ENCODE measurements at places on chromosomes 4 and X. TPM values are rescaled to one million over a fixed set of nuclear protein-coding genes. Genes with fewer than 3 reads are reported as not detected.

Gene IQSEC2
- 6.0 TPM for total RNA-seq

DNA sequence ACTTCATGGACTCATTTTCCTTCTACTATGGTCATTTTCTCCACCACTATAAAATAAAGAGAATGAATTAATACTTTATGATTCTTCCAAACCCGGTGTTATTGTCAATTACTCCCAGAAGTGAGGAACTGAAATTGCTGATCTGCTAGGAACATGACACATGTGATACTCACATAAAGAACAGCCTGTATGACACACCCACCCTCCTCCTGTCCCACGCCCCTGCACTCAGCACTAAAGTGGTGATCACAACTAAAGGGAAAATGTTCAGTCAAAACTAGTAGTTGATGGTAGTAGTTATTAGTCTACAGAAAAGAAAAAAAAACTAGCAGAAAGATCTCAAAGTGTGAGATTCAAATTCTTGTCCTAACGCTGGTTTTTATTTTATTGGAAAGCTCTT lies 1508.3 kb downstream of the RAPGEF2 start:
- no peak for DNase-seq

Gene ASB5
- not detected for total RNA-seq

DNA sequence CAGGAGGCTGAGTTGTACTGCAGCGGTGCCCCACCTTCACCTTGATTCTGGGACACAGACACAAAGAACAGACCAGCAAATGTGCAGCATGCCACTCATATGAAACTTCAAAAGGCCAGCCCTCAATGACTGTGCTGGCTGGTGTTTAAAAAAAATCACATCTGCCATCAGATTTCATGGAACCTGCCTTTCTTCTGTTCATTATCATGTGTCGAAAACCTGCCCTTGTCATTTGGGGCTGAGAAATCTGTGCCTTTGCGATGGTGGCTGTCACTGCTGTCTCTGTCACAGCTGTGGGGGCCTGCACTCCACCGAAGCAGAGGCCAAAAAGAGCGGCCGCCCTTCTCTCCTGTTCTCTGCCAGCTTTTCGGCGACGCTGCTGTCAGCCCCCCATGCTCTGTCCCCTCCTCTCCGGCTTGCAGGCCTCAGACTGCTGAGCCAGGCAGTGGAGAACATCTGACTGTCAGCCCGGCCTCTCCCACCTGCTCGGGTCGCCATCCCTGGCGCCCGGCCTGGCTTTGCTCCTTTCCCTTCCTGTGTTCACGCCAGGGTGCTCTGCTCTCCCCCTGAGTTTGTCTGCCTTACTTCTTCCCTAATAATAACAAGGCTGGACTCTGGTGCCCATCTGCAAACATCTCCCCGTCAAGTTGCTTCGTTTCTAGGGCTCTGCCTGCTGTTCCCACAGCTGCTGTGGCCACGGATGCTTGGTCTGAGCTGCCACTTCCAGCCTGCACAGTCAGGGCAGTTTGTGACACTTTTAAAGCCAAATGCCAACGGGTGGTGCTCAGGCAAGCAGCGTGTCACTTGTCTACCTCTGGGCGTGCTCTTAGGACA lies 355.2 kb downstream of the UNC5C start:
- DNase-seq: no peak

DNA sequence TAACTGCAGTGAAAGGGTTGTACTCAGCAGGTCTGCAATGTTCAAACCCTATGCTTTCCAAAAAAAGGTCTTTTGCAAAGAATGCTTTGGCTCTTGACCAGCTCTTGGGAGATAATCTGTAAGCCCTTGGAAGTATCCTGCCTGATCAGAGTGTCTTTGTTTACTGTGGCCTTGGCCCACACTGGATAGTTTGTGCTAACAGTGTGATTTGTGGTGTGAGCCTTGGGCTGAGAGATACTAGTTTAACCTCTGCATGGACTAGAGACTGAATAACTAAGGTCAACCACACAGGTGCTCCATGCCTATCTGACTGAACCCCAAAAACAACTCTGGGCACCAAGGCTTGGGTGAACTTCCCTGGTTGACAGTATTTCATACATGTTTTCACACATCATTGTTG lies 3.6 kb upstream of the MAGED1 start:
- no peak for DNase-seq

- no peak for DNase-seq
Measured at GRCh38 chr4:132737344-132737743, 411.8 kb upstream of the PCDH10 start.

DNA sequence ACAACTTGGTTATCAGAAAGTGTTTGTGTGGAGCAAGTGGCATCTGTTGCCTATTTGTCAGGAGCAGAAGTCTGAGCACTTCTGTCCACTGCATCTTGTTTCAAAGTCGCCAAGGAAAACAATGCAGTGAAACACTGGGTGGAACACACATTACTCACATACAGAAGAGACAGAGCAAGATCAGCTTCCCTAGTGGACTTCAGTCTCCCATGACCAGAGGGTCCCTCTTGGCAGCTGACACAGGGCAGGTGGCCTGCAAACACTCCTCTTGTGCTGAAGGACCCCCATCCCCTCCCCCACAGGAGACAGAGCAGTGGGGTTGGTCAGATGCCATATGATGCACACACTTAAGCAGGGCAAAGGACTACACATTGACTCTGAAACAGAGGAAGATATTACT lies 3.6 kb upstream of the BBS12 start:
- no peak for DNase-seq

Gene PNCK
- not detected for total RNA-seq

- DNase-seq: no peak
Measured at GRCh38 chr4:188680004-188680666, 540.9 kb downstream of the TRIML1 start.

Gene SHROOM2
- total RNA-seq: 6.4 TPM

Gene SOX3
- not detected for total RNA-seq

GRCh38 chr4:150482581-150482980 lies 99.4 kb upstream of the MAB21L2 start:
- no peak for DNase-seq

GRCh38 chr4:8261851-8262535 lies 7.6 kb upstream of the HTRA3 start:
- no peak for DNase-seq

Gene TLL1
- total RNA-seq: 3.5 TPM

- DNase-seq: no peak
Measured at GRCh38 chrX:12929701-12930100, 23.3 kb downstream of the TLR8 start.

Gene RAB39B
- 0.03 TPM for total RNA-seq

Gene VCX
- total RNA-seq: not detected

- no peak for DNase-seq
Measured at GRCh38 chrX:49061916-49062315, 3.1 kb downstream of the CCDC120 start.

GRCh38 chrX:133314281-133314680 lies 96.1 kb upstream of the TFDP3 start:
- DNase-seq: no peak

DNA sequence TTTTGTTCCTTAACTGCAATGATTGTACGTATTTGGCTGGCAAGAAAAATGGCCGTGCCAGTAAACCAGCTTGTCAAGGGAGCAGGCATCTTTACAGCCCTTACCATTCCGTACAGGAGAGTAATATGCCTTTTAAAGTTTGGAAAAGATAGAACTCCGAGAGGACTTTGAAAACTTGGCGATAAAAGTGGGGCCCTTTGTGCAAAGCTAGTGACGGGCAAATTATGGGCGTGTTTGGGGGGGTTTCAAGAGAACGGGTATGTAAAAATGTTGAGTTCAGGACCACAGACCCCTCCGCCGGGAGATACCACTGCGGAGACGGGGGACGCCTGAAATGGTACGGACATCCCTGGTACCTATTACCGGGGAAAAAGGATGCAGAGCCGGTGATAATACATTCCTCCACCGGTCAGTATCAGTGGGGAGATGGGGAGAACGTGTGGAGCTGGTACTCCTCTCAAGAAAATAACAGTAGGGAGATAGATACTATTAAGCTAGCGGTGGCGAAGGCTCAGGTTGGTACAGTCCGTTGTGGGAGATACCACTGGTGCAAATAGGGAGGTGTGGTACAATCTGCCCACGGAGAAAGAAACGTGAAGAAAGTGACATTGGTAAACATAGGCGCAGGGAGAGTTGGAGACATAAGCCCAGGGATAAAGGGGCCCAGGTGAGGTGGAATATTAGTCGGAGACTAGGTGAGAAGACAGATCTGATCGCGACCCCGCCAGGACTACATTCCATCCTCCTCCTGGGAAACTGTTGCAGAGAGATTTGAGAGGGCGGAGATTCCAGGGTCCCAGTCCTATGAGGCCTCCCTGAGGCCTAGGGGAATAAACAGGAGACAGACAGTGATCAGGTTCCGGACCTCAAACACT lies 14.5 kb downstream of the SPACA5 start:
- peak; percentile 83 for DNase-seq

Gene GAGE12E
- not detected for total RNA-seq

DNA sequence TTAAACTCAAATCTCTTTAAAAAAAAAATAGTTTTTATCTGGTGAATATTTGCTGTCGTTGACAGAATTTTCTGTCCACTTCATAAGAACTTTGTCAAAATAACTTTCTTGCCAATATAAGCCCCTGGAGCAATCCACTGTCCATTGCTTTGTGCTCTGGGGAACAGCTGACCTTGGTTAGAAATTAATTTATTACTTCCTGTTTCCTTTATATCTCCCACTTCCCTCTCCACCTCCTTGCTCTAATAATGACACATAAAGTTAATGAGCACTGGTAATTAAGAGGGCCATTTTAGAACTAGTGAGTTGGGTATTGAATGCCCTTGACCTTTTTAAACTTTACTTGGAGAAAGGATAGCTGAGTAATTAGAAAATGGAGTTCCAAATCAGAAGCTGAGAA lies 151.3 kb upstream of the LEF1 start:
- no peak for DNase-seq

Gene ACE2
- 0.07 TPM for total RNA-seq

DNA sequence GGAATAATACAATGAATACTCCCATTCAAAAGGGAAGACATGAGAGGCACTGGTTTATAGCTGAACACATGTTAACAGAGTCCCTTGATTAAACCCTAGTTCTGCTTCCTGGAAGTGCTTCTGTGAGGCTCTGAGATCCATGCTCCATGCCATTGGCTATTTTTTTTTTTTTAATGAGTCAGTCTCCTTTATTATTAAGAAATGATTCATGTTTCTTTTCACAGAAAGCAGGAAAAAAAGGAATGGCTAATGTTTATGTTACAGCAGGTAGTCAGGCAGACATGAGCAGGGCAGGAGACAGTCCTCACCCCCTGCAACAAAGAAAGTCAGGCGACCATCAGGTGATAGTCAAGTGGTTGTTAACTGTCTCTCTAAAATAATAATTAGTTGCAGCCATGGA lies 598.7 kb downstream of the EPHA5 start:
- DNase-seq: peak; percentile 56

- no peak for DNase-seq
Measured at GRCh38 chrX:108437349-108438109, 693 bp downstream of the COL4A6 start.

Gene GSX2
- not detected for total RNA-seq

DNA sequence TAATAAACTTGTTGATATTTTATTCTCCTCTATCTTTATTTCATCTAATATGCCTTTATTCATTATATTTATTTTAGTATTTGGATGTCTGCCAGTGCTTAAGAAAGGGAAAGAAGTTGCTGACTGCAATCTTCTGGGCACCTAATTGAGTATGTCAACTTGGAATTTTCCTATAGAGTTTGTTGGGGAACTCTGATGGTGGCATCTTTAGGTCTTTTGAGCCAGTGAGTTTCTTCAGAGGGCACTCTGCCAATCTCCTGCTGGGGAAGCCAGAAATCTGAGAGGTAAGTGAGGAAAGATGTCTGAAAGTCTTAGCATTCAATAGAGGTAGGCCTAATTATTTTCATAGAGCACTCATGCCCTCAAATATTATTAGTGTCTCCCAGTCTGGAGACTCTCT lies 475.0 kb downstream of the GABRG1 start:
- DNase-seq: no peak

Gene RNF150
- total RNA-seq: not detected

Gene SOWAHB
- 0.03 TPM for total RNA-seq

Gene CT83
- not detected for total RNA-seq

Gene SLC26A1
- not detected for total RNA-seq

DNA sequence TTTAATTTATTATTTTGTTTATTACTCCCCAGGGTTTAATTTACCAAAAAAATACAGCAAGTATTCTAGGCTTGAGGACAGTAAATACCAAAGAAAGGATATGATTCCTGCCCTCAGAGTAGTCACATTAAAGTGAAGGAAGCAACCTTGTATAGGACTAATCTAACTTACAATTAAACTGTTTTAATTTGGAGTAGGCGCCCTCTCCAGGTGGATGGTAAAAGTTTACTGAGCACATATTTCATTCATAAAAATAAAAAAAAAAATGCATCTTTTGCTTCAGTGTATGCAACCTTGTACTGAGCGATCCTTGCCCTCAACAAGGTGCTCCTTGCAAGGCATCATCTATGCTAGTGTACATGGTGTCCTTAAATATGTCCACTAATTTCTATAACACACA lies 72.0 kb upstream of the MAGEB16 start:
- no peak for DNase-seq

GRCh38 chr4:113687067-113687718 lies 74.3 kb downstream of the CAMK2D start:
- DNase-seq: no peak

Gene FAM236A
- total RNA-seq: not detected

GRCh38 chrX:117376460-117376859 lies 740.1 kb downstream of the KLHL13 start:
- peak; percentile 33 for DNase-seq

Gene PLP1
- not detected for total RNA-seq

Gene NUDT9
- 15.1 TPM for total RNA-seq

DNA sequence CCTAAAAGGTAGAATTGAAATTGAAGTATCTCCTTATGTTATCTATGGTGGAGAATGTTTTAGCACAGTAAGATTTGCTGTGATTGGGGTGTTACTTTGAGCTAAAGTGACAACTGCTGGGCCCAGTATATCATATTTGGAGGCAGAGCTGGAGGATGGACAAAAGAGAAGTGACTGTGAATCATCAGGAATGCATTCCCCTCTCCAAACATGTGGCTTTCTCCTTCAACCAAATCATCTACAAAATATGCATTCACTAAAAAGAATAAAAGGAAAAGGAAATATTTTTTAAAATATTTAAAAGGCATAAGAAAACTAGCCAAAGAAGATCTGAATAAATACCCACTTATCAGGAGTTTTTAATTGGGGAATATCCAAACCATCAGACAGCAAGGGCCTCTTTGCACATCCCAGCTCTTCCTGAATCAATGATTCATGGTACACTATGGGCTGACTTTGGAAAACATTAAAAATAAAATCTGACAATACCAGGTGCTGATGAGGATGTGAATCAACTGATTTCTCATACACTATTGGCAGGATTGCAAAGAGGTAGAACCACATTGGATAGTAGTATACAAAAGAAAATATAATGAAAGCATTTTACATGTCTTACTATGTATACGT lies 671.7 kb upstream of the NR3C2 start:
- peak; percentile 82 for DNase-seq

GRCh38 chr4:156896527-156896926 lies 75.1 kb downstream of the PDGFC start:
- DNase-seq: no peak

Measured in foreskin keratinocyte (primary cell).